ENCODE measurements at places on chromosomes 4 and X. TPM values are rescaled to one million over a fixed set of nuclear protein-coding genes. Genes with fewer than 3 reads are reported as not detected.

DNA sequence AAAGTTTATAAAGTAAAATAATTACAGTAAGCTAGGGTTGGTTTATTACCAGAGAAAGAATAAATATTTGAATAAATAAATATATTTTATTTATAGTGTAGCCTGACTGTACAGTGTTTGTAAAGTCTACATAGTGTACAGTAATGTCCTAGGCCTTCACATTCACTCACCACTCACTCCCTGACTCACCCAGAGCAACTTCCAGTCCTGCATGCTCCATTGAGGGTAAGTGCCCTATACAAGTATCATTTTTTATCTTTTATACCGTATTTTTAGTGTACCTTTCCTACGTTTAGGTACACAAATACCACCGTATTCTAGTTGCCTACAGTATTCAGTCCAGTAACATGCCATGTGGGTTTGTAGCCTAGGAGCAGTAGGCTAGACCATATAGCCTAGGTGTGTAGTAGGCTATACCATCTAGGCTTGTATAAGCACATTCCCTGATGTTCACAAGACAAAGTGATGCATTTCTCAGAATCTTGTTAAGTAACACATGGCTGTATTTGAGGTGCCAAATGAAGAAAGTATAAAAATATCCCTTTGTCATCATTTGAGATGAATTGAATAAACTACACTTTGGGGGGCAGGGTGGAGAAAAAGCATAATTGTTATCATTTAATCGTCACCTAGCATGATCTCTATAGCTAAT, 14.7 kb upstream of the KLHL8 start:
- no peak for DNase-seq

DNA sequence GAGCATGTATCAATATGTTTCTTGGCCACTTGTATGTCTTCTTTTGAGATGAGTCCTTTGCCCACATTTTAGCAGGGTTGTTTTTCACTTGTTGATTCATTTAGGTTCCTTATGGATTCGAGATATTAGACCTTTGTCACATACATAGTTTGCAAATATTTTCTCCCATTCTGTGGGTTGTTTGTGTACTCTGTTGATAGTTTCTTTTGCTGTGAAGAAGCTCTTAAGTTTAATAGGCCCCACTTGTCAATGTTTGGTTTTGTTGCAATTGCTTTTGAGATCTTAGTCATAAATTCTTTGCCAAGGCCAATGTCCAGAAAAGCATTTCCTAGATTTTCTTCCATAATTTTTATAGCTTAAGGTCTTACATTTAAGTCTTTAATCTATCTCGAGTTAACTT, 280.7 kb upstream of the GALNT7 start:
- DNase-seq, result no peak

GRCh38 chr4:108350332-108350731, 181.6 kb upstream of the LEF1 start:
- no peak for DNase-seq

DNA sequence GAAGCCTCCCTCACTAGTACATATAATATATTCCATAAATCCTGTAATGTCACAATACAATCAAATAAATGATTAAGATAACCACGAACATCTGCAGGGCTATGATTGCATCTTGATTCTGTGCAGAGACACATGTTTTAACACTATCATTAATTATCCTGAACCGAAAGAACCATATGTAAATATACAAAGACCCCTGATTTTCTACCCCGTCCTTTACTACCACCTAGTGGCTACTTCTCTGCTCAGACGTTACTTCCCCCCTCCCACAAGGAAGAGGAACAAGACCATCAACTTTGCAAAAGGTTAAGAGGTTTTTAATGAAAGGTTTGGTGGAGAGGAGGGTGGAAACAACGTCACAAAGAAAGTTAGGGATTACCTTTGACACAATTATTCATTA, 134.0 kb downstream of the COL4A6 start:
- no peak for DNase-seq

GRCh38 chr4:113411496-113411938, 350.0 kb downstream of the CAMK2D start:
- DNase-seq, result no peak

DNA sequence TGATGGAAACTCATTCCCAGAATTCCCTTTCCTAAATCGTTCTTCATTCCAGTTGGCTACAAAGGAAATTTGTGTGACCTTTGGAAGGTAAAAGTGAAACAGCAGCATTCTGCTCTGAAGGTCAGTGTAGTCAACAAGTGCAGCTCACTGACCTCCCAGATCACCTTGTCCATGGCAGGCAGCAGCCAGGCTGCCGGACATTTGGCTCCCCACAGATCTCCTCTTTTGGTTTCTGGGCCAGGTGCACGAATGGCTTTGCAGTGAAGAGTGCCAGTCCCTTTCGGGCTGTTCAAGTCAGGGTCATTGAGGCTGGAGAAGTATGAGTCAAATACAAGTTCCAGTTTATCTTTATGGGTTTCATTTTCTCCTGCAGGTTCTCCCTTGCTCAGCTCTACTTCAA, 14.3 kb downstream of the GPRIN3 start:
- no peak for DNase-seq

- DNase-seq, result peak; percentile 46
Observed at GRCh38 chr4:155667222-155667567, 547 bp downstream of the GUCY1A1 start.

DNA sequence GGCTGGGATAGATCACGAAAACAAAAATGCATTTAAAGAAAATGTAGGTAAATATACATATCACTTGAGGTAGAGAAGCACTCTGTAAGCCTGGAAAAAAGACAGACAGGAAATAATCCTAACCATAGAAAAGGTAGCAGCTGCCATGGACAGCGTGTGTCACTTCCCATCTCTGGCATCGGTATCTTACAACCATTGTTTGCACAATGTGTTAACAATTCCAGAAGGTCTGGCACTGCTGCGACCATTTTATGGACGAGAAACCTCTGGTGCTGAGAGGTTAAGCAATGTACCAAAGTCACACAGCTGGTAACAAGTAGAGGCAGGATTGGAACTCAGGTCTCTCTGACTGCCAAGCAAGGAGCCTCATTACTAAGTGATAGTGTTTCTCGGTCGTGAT, 1.7 kb upstream of the MTNR1A start:
- DNase-seq, result no peak

DNA sequence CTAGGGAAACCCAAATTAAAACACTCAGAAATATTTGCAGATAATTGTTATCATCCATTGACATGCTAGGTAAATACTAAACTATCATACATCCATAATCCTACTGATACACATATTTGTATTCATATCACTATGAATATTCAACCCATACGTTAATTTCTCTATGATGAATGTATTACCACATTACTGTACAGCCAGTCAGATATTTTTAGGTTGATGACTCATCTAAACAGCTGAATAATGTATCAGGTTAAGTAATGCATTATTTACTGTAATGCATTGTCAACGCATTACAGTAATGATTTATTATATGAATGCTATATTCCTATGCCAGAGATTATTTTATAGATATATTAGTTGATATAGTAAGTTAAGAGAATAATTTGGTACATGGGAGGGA, 37.1 kb downstream of the VEGFC start:
- no peak for DNase-seq

DNA sequence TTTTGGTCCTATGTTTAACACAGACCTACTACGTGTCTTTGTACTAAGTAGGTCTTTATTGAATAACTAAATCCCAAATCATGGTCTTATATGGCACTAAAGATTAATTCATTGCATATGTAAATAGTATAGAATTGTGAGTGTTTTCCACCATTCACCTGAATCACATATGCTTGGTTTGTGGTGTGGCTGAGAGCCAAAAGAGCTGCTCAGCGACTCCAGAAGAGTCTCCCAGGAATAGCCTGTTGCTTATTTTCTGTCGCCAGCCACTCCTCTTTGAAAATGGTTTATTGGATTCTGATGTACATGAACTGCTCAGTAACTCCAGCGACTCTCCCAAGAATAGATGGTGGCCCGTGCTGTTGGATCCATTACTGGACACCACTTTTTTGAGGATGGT, 184.5 kb downstream of the CLCN4 start:
- DNase-seq, result no peak

DNA sequence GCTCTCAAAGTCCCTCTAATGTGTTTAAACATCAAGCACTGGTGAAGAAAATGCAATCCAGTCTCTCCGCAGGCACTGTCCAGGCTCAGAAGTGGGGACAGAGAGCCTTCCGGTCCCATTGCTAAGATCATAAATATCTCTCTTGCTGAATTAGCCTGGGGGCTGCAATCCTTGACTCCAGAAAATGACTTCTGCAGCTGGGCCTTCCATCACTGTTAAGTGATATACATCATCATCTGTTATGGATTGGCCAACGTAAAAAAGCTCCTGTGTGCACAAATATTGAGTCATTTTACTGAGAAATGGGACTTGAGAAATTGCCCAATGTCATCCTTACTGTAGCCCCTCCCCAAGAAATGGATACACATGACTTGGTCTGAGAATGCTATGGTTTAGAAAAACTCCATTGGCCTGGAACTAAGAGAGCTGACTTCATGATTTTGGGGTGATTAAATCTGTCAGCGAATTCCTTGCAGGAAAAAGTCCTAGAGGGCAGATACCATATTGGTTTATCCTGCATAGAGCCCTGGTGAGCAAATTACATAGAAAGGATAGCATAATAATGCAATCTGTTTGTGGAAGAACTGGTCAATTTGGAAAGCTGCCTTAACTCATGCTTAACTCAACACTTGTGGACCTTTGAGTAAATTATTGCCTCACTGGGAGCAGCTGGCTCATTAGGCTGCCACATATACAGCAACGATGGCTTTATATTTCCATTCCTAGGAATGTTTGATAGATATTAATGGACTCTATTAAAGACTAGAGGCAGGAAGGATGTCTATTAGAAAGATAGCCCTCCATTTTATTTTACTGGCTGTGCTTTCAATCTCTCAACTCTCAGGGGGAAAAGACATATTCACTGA, 346.1 kb downstream of the GBA3 start:
- no peak for DNase-seq

ABHD18 gene
- total RNA-seq, result 26.5 TPM

RAB9A gene
- total RNA-seq, result 11.2 TPM

GAGE13 gene
- total RNA-seq, result not detected

GLOD5 gene
- total RNA-seq, result not detected

GABRQ gene
- total RNA-seq, result not detected

GRSF1 gene
- 67.9 TPM for total RNA-seq
